NCI-H1092 treated with DMSO at 0.1 percent for 48 hours (cell line): ENCODE measurements at places on chromosomes 2 and 18.

- DNase-seq: no peak
Observed at GRCh38 chr18:31931163-31931885, 11.6 kb downstream of the TRAPPC8 start.

- DNase-seq: no peak
Observed at GRCh38 chr2:98374958-98375570, 28.8 kb downstream of the CNGA3 start.

DNA sequence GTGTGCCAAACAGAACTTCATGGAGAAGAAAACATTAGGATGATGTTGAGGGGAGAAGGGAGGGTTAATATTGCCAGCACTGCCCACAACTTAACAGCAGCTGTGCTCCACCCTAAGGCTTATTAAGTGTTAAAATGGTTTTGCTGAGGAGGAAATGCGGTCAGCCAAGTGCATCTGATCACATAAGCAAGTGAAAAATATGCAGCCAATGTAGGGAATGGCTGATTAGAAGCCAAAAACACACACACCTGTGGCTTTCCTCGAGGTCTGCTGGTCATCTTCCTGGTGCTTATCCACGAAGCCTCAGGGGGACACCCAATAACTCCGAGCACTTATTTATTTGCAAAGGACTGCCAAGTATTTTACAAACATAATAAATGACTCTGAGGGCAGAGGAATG lies 66.3 kb upstream of the GPR45 start:
- no peak for DNase-seq

DNA sequence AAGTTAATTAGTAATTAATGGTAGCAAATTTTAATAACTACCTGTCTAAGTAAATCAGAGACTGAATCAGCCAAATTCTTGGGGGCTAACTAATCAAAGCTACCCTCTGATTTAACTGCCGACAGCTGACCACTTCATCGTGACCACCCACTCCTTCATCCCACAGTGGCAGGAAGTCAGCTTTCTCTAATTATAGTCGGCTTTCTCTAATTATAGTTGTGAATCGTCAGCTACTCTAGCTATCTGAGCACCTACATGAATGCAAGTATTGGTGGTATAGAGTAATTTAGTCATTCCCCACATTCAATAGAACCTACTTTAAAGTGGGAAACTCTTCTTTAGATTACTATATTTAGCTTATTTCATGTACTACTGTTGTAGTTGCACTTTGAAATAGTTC lies 185.5 kb downstream of the PTGR3 start:
- DNase-seq: no peak

DNA sequence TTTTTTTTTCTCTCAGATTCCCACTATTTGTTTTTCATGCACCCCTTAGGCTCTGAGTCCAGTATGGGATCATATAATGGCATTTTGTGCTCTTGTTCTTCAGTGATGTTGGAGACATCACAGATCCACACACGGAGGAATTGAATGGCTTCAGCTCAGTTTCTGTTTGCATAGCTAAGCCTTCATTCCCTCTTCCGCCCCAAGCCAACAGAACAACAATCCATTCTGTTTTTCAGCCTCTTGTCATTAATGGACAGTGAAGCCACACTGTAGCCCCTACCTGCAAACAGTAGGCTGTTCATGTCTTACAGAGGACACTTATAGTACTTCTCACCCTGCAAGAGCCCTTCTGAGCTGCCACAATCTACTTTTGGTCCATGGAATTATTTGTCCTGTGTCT lies 64.0 kb upstream of the ZSWIM2 start:
- DNase-seq: no peak

DNA sequence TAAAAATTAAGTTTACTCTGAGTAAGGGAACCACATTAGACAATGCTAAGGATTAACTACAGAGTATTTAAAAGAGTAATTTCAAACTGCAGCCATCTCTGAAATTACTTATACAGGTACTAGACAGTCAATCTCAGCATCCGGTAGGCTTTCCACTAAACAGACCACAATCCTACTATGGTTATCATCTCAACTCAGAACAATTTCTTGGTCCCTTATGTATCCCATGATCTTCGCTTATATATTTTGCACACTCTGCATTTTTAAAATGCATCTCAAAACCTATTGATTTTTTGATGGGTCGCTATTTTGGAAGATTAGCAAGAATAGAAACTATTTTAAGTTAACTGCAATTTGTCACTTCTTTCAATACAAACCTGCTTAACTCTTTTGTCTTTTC lies 1.4 kb downstream of the PPP4R1 start:
- no peak for DNase-seq

- no peak for DNase-seq
Observed at GRCh38 chr18:11671156-11671555, 17.9 kb upstream of the GNAL start.

DNA sequence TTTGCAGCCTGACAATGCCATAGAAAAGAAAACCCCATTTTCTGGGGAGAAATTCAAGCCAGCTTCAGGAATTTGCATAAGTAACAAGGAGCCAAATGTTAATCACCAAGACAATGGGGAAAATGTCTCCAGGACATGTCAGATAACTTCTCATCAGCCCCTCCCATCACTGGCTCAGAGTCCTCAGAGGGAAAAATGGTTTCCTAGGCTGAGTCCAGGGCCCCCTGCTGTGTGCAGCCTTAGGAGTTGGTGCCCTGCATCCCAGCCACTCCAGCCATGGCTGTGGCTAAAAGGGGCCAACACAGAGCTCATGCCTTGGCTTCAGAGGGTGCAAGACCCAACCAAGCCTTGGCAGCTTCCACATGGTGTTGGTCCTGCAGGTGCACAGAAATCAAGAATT lies 63.7 kb upstream of the FANCL start:
- no peak for DNase-seq

DNA sequence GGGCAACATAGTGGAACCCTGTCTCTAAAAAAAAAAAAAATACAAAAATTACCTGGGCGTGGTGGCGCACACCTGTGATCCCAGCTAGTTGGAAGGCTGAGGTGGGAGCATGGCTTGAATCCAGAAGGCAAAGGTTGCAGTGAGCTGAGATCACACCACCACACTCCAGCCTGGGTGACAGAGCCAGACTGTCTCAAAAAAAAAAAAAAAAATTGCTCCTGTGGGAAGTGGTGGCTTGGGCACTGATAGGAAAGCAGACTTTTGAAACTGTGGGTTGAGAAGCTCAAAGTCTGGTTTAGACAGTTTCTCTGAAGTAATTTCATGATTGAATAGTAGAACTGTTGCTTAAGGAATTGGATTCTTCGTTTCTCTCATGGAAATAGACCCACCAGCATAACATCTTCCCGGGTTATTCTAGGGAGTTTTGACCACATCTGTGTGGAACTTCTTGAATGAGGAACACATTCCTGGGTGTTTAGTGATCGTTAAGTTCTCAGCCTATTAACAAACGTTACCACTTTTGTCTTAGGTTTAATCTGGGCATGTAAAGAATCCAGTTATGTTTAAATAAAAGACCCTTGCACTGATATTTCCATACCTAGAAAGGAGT lies 33.5 kb downstream of the GRHL1 start:
- DNase-seq: no peak

DNA sequence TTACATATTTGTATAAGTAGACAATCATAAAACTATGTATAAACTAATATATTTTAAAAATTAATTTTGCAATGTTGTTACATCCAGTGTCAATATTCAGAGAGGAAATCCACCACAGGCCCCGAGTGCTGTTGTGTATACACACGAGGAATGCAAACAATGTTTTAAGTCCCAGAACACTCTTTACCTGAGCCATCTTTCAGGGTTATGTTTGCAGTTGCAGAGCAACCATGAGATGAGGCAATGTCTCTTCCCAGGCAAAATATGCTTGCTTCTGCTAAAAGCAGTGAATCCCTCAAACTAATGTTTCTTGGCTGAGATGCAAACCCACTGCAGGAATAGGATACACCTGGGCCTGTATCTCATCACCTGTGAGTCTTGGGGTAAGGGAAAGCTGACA lies 91.3 kb downstream of the ASXL2 start:
- no peak for DNase-seq

DNA sequence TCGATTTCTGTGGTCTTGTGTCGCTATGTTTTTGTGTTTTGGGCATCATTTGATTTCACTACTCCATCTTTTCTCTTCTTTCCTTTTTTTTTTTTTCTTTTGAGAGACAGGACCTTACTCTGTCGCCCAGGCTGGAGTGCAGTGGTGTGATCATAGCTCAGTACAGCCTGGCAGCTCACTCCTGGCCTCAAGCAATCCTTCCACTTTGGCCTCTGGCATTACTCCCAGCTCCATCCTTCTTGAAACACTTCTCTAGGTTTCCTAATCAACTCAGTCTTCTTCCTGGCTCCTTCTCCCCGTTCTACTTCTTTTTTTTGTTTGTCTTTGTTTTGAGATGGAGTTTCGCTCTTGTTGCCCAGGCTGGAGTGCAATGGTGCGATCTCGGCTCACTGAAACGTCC lies 26.5 kb downstream of the TCF23 start:
- no peak for DNase-seq

DNA sequence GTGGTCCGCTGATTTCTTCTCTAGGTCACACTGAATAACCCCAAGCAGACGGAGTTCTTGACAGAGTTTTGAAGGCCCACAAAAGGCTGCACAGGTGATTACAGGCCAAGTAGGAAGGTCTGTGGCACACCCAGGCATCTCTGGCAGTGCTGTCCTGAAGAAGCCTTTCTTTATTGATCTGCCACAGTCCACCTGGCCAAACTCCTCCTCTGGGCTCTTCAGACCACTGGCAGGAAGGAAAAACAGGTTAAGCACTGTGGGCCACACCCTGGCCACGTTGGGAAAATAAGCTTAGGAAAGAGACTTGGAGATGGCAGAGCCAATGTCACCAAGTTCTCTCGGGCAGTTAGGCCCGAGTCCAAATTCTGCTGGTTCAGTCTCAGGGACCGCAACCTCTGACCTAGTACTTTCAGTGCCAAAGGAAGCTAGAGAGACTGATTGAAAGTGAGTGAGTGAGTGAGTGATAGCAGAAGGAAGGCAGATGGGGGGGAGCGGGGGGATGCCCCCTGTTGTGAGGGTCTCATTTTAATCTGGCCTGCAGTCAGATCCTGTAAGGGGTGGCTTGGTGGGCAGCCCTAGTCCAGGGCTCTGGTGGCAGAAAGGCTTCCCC lies 102.9 kb downstream of the TGFA start:
- DNase-seq: no peak

DNA sequence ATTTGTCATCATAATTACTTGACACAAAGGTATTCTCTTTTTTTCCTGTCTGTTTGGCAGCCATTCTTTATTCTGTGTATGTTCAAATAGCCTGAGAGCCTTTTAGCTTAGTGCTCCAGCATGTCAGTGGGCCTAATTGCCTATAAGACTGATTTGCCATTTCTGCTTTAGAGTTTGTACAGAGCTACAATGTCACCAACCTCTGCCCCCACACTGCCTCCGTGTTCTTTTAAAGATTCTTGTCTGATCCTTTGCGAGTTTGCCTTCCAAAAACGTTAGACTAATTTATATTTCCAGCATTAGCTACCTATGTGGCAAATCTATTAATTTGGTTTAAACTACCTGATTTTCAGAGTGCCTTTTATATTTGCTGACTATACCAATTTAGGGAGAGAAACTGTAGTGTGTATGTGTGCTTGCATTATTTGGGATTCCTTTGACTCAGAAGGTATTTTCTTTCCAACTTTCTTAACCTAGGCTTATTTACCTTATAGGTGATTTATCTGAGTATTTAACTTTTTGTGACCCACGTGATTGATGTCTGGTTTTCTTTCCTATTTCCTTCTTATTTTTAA lies 70.8 kb downstream of the FAM117B start:
- DNase-seq: peak; percentile 2

GRCh38 chr2:119289642-119290041 lies 66.0 kb downstream of the STEAP3 start:
- no peak for DNase-seq

GRCh38 chr2:216827073-216827720 lies 32.7 kb downstream of the TNP1 start:
- no peak for DNase-seq

DNA sequence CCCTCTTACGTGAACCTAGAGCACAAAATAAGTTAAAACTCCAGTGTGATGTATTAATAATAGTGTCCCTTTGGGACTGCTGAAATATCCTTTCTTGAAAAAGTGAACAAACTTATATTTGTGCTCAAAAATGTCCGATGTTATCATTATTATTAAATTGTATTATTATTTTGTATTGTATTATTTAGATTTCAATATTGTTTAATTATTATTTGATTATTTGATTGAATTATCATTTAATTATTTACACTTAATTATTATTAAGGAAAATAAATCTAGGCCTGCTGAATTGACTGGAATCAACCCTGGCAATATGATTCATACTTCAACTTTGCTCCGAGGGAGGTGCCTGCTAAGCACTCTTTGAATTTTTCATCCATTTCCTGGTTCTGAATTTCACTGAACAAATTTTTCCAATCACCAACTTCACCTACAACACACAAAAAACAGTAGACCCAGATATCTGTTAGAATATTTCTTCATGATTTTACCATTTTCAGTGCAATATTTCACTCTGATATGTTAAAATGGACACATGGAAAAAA lies 10.9 kb upstream of the EIF2AK2 start:
- no peak for DNase-seq
